ENCODE measurements at places on chromosomes 5 and 9. TPM values are rescaled to one million over a fixed set of nuclear protein-coding genes. Genes with fewer than 3 reads are reported as not detected.

DNA sequence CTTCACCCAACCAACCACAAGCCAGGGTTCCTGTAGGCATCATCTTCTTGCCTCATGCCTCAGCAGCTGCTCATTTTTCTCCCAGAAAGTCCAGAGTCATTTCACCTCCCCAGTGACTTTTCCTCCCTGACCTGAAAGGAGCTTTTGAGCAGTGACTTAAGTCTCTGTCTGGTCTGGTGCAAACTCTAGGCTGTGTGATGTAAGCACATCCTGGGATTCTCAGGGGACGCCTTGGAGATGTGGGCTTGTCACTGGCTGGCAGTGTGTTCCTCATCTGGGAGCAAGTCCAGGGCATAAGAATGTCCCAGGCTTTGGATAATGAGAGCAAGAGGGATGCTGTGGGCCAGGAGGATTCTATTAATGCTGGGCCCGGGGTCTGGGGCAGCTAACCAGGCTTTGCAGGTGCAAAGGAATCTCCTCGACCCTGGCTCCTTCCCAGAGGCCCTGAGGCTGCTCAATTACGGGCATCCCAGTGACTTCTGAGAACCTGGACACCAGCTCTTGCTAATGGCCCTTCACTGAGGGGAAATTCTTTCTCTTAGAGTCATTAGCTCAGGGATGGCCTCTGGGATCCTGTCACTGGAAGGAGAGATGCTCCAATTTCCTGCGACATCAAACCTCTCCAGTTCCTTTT is 211.0 kb upstream of the PANK3 start:
- peaks cover 2% of the 10 kb centered on the region for H3K27me3 ChIP-seq
- H3K27ac ChIP-seq: no peak overlapping the region
- no peaks in the 10 kb centered on the region for H3K4me1 ChIP-seq
- no peak for DNase-seq

GRCh38 chr9:124343533-124344290 is 71.5 kb downstream of the PSMB7 start:
- H3K27ac ChIP-seq: no peak overlapping the region
- H3K27me3 ChIP-seq: no peaks in the 10 kb centered on the region
- no peak for DNase-seq

GRCh38 chr5:68337235-68337634 is 121.7 kb downstream of the PIK3R1 start:
- H3K36me3 ChIP-seq: no peaks in the 10 kb centered on the region
- DNase-seq: no peak
- H3K27ac ChIP-seq: no peak overlapping the region
- H3K27me3 ChIP-seq: no peaks in the 10 kb centered on the region
- no peaks in the 10 kb centered on the region for H3K4me1 ChIP-seq

GRCh38 chr5:433836-434235 is 9.1 kb upstream of the EXOC3 start:
- no peaks in the 10 kb centered on the region for H3K27me3 ChIP-seq
- H3K4me1 ChIP-seq: no peaks in the 10 kb centered on the region
- no peak for DNase-seq
- no peaks in the 10 kb centered on the region for H3K36me3 ChIP-seq
- no peak overlapping the region for H3K4me3 ChIP-seq

DNA sequence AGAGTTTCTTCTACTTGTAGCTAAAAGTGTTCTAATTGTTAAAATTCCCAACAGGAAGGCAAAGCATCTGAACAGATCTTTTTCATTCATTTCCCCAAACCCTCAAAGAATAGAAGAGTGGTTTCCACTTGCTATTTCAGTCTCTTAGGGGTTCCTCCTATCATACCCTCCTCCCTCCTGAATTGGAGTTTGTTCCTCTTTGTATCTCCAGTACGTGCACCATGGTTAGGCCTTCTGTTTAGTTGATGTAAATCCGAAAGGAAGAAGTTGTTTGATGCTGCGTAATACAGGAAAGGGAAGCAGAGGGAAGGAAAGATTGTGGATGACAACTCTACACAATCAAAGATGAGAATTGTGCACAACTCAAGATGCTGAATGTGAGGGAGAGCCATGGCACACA is 303.6 kb downstream of the PIK3R1 start:
- H3K27me3 ChIP-seq: no peaks in the 10 kb centered on the region
- H3K36me3 ChIP-seq: no peaks in the 10 kb centered on the region
- H3K4me3 ChIP-seq: no peak overlapping the region
- no peak overlapping the region for H3K27ac ChIP-seq

- no peaks in the 10 kb centered on the region for H3K36me3 ChIP-seq
- DNase-seq: peak; percentile 50
- no peak overlapping the region for H3K4me3 ChIP-seq
- H3K4me1 ChIP-seq: peaks cover 6% of the 10 kb centered on the region
Measured at GRCh38 chr9:69421908-69422801, 97.1 kb downstream of the ENTREP1 start.

DNA sequence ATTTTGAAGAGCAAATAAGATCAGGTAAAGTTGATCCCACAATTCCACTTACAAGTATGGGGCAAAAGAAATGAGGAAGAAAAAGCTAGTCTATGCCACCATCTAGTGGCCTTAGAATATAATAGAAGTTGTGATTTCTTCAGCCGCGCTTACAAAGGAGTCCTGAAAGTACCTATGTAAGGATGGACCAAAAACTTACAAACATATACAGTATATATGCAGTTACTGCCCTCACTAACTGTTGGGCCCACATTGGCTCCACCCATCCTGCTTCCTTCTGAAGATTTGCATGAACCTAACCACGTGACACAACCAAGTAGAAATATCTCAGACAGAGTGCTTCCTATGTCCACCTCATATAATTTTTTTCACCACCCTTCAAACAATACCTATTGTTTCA is 11.7 kb upstream of the OR13D1 start:
- peaks cover 5% of the 10 kb centered on the region for H3K4me1 ChIP-seq
- H3K4me3 ChIP-seq: no peak overlapping the region
- H3K36me3 ChIP-seq: no peaks in the 10 kb centered on the region
- no peak overlapping the region for H3K27ac ChIP-seq
- peak; percentile 1 for DNase-seq

- H3K4me1 ChIP-seq: peaks cover 2% of the 10 kb centered on the region
- H3K36me3 ChIP-seq: no peaks in the 10 kb centered on the region
- peak; percentile 15 for DNase-seq
Measured at GRCh38 chr9:22452415-22453010, 5.9 kb downstream of the DMRTA1 start.

- H3K27me3 ChIP-seq: no peaks in the 10 kb centered on the region
- no peak for DNase-seq
- H3K4me1 ChIP-seq: no peaks in the 10 kb centered on the region
- H3K36me3 ChIP-seq: peaks cover 7% of the 10 kb centered on the region
Measured at GRCh38 chr5:26569241-26569928, 469.0 kb downstream of the CDH9 start.

- no peak for DNase-seq
- H3K36me3 ChIP-seq: no peaks in the 10 kb centered on the region
- H3K4me1 ChIP-seq: no peaks in the 10 kb centered on the region
- peaks cover 17% of the 10 kb centered on the region for H3K27me3 ChIP-seq
- H3K27ac ChIP-seq: no peak overlapping the region
- H3K4me3 ChIP-seq: no peak overlapping the region
Measured at GRCh38 chr9:87080512-87081264, 133.4 kb upstream of the GAS1 start.

CDC20B gene
- polyA plus RNA-seq: not detected

ECSCR gene
- not detected for polyA plus RNA-seq

FGF1 gene
- polyA plus RNA-seq: not detected

BRINP1 gene
- polyA plus RNA-seq: not detected

Measured in naive thymus-derived CD8-positive, alpha-beta T cell (primary cell).